ENCODE measurements at places on chromosomes 6 and 20.

DNA sequence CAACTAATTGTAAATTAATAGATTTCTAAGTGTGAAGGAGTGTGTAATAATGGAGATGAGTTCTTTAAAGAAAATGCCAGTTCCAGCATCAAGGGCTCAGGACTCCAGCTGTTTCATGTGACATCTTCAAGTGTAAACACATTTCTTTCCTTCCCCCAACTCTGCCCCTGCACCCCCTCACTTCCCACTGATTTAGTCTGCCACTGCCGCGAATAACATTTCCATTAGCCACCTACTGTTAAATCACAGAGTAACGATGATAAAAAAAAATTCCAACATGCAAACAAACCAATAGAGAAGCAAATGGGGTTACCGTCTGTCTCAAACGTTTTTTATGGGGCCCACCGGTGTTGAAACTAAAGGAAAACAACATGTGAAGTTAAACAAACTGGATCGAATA lies 414.3 kb downstream of the SAMD5 start:
- DNase-seq: no peak

DNA sequence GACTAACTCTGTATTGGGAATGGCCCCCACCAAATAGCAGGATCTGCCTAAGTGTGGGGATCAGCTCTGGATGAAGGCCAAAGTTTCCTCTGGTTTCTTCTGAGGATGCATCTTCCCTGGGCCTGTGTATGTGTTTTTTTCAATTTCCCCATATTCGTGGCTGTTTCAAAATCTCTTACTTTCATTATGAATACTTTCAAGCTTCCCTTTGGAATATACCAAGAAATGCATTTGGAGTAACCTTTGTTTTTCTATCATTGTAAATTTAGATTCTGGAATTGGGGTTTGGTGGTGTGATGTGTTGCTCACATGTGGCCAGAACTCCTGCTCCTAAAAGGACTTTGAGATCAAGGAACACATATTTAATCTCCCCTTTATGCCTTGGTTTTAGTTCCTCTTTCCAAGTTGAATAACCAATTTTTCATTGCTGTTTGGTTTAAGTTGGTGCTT lies 8.4 kb downstream of the ENTPD6 start:
- DNase-seq: no peak

GRCh38 chr6:53679446-53679933 lies 13.9 kb upstream of the KLHL31 start:
- no peak for DNase-seq

DNA sequence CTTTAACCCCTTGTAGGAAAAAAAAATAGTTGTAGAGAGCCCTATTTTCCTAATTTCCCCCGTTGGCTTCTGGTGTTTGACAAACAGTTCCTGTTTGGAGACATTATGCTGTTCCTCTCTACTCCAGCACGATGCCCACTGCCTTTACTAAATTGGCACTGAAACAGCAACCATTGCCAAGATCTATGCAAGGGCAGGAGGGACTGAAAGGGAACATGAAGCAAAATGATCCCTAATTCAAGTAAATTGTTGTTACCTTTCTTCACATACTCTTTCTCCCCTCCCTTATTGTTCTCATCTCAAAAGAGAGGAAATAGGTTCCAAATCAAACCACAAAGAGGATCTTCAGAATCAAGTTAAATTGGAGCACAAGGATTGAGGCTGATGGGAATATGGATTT lies 764.1 kb upstream of the MMS22L start:
- no peak for DNase-seq

- peak; percentile 80 for DNase-seq
Observed at GRCh38 chr20:37406010-37406998, 60.4 kb downstream of the SRC start.

DNA sequence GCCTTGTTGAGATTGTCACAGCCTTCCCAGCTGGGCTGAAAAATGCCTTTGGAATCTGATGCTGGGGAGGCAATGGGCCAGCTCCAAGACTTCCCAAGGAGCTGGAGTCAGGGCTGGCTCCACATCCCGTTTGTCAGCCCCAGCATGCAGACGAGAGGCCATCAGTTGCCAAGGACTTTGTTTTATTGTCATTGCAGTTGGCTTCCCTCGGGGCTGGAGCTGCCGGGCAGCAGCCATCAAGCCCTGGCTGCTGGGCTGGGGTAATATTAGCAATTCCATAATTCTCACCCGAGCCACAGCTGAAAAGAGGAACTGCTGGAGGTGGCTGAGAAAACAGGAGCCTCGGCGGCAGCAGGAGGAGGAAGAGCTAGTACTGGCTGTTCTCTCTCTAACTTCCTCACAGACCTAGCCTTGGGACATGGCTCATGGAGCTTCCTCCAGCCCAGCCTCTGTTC lies 182.5 kb downstream of the CDC5L start:
- no peak for DNase-seq

GRCh38 chr20:63534831-63535651 lies 2.1 kb downstream of the PTK6 start:
- peak; percentile 32 for DNase-seq

GRCh38 chr6:6856538-6857523 lies 250.9 kb upstream of the RREB1 start:
- peak; percentile 69 for DNase-seq

GRCh38 chr6:111718326-111718725 lies 112.6 kb upstream of the TRAF3IP2 start:
- DNase-seq: no peak

DNA sequence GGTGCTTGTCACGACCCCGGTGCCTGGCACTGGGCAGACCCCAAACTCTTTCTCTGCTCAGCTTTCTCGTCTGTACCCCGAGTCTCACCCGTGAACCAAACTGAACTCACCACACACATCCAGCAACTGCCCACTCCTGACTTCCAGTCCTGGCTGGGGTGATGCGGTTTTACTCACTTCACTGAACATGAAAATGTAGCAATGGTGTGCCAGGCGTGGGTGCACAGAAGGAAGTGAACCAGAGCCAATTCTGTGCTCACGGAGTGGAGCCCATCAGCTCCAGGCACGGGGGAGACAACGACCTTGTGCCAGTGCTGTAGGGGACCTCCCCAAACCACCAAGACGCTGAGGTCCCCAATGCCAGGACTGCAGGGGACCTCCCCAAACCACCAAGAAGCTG lies 78.7 kb upstream of the AFDN start:
- no peak for DNase-seq

GRCh38 chr6:141492521-141493284 lies 640.0 kb upstream of the GJE1 start:
- no peak for DNase-seq

GRCh38 chr6:30709101-30709868 lies 7.8 kb downstream of the MDC1 start:
- DNase-seq: no peak

DNA sequence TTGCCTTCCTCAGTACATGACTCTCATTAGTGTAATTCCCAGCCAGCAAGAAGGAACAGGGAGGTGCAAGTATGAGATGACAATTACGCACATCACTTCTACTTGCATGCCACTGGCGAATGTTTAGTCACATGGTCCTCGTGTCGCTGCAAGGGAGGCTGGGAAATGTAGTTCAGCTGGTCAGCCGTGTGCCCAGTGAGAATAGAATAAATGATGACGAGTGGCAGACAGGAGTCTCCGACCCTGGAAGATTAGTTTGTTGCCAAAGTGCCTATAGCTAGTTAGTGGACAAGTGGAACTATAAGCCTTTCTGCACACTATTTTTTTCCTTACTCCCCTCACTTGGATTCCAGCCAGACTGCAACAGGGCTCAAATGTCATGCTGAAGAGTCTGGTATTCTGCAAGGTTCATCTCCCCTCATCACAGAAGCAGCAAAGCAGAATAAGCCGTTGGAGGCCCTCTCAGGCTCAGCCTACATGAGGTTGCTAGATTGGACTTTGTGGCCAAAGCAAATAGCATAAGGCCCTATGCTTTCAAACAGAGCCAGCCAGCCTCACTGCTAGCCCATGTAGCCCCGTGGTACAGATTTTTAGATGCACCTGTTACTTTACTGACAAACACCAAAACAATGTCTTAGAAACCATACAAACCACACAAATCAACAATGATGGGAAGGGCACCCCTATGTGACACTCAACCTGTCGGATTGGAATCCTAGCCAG lies 9.7 kb downstream of the LINC00237 start:
- no peak for DNase-seq

- DNase-seq: no peak
Observed at GRCh38 chr20:42494290-42494689, 695.4 kb downstream of the PTPRT start.

DNA sequence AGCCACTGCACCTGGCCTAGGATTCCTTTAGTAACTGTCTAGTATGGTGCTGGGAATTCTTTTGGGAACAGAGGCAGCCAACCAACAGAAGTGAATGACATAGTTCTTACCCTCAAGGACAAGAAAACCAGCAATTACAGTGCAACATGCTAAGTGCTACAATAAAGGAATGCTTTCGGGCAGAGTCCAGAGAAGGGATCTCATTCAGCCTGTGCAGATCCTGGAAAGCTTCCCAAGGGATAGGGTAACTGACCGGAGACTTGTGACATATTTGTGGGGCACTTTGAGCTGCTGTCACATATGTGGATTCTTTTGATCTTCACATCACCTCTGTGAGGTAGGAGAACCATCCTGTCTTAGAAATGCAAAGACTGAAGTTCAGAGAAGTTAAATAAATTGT lies 46.8 kb downstream of the C6orf15 start:
- no peak for DNase-seq

DNA sequence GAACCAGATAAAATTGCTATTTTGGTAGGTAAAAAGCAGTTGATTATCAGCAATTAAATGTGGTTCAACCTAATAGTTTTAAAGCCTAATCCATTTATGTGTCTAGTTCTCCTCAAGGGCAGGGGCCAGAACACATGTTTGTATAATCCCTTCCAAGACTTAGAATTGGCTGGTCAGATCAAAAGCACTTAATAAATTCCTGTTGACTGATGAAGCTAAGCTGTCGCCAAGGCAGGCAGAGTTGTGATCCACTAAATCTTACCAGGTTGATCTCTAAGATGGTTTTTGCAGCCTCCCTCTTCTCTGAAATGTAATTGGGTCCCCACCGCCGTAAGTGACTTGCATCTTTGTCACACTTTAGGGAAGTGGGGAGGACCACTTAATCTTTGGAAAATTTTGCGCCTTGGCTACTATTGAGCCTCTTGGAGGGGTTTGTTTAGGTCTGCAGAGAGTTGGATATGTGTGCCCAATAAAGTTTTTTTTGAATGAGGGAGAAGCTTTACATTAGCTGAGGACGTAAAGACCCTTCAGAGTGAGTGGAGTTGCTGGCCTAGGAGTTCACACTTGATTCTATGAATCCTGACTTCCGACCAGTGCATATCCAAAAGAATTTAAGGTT lies 65.9 kb downstream of the PHF20 start:
- DNase-seq: no peak

GRCh38 chr6:21151119-21151518 lies 442.4 kb upstream of the SOX4 start:
- DNase-seq: no peak

GRCh38 chr6:108562503-108562993 lies 1.8 kb downstream of the FOXO3 start:
- DNase-seq: peak; percentile 18

GRCh38 chr6:135170238-135170637 lies 10.9 kb upstream of the MYB start:
- no peak for DNase-seq

DNA sequence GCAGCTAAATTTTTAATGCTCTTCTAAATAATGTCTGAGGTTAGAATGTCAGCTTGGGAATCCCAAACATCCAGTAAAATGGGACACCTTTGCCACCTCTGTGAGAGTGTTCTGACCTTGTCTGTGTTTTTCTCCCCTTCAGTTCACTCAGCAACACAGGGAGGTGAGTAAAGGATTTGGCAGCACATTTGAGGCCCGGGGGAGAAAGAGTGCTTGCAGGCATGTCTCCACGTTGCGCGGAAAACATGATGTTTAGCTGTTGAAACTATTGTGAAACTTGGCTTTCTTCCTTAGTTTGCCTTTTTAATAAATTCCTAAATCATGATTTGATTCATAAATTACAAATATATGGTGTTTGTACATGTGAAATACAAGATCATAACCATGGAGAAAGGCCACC lies 707.8 kb upstream of the FLRT3 start:
- DNase-seq: no peak

- no peak for DNase-seq
Observed at GRCh38 chr6:10395171-10395703, 19.6 kb downstream of the TFAP2A start.

Data from GM06990 (cell line).